Activated CD4-positive, alpha-beta T cell treated with anti-CD3 and anti-CD28 coated beads for 4 hours (primary cell): ENCODE measurements at places on chromosomes 4 and X.
A peak's percentile ranks its signal among the peaks of the same experiment; 100 is the strongest.

DNA sequence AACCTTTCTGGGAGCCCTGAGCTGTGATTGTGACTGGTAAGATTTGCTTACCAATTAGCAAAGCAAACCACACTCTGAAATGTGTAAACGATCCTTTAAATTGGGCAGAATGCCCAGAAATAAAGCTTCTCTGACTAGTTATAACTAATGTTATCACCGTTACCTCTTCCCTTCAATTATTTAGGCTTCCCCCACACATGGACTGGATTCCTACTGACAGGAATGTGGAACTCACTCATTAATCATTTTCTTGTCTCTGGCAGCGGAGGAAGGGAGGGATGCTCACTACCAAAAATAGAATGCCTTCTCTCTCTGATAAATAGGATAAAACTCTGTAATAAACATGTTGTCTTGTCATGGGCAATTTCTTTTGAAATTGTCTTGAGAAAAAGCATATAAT, 25.3 kb upstream of the NWD2 start:
- no peak for DNase-seq

GRCh38 chr4:2432991-2433530, 14.3 kb downstream of the CFAP99 start:
- no peak for DNase-seq

GRCh38 chr4:72360075-72360474, 208.9 kb downstream of the ADAMTS3 start:
- no peak for DNase-seq

DNA sequence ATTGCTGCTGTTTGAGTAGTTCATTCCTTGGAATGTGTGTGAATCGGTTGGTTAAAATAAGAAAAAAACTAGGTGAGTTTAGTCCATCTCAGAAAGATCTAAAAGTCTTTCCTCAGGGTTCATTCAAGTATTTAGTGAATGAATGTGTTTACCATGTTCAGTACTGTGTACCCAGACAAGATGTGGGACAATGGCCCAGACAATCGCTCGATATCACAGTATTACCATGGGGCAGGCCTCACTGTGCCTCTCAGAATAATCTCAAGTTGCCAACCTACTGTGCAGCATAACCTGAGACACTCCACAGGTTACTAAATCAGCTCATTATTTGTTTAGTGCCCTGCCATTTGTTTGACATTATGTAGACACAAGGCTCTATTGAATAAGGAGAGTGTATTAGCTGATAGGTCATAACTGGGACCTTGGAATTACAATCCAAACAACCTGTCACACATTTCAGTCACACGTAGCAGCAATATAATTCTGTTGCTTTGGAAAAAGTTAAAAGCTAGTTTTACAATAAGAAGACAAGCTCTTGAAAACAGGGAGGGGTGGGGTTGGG, 24.9 kb upstream of the AMOT start:
- DNase-seq = no peak

DNA sequence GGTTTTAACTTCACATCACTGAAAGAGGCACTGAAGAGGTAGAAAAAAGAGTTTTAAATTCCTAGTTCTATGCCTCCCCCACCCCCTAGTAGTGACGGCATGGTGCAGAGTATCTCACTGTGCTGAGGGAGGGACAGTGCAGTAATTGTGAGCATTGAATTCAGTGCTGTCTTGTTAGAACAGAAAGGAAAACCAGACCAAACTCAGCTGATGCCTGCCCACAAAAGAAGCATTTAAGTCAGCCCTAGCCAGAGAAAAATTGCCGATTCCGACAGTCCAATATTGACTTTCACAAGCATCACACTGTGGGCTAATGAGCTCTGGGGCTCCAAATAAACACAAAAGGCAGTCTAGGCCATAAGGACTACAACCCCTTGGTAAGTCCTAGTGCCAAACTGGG, 417.7 kb downstream of the AR start:
- no peak for DNase-seq

DNA sequence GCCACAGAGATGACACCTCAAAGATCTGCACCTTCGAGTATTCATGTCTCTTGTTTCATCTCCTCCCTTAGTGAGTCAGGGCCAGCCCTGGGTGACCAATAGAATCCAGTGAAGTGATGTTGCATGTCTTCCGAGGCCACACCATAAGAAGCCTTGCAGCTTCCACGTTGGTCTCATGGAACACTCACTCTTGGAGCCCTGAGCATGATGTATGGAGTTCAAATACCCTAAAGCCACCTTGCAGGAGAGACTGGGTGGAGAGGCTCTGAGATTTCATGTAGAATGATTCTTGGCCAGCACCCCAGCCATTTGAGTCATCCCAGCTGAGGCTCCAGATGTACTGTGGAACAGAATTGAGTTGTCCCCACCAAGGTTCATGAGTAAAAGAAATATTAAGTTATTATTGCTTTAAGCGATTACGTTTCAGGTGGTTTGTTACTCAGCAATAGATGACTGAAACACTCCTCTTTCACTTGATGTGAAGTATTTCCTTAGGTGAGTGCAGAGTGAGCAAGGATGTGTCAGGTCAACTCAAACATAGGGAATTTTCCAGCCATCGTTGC, 5.0 kb upstream of the RP2 start:
- no peak for DNase-seq

- no peak for DNase-seq
Observed at GRCh38 chr4:30989508-30989907, 269.3 kb downstream of the PCDH7 start.

- no peak for DNase-seq
Observed at GRCh38 chr4:117771647-117772337, 262.5 kb upstream of the NDST3 start.

GRCh38 chrX:22952010-22952409, 47.8 kb upstream of the DDX53 start:
- no peak for DNase-seq

DNA sequence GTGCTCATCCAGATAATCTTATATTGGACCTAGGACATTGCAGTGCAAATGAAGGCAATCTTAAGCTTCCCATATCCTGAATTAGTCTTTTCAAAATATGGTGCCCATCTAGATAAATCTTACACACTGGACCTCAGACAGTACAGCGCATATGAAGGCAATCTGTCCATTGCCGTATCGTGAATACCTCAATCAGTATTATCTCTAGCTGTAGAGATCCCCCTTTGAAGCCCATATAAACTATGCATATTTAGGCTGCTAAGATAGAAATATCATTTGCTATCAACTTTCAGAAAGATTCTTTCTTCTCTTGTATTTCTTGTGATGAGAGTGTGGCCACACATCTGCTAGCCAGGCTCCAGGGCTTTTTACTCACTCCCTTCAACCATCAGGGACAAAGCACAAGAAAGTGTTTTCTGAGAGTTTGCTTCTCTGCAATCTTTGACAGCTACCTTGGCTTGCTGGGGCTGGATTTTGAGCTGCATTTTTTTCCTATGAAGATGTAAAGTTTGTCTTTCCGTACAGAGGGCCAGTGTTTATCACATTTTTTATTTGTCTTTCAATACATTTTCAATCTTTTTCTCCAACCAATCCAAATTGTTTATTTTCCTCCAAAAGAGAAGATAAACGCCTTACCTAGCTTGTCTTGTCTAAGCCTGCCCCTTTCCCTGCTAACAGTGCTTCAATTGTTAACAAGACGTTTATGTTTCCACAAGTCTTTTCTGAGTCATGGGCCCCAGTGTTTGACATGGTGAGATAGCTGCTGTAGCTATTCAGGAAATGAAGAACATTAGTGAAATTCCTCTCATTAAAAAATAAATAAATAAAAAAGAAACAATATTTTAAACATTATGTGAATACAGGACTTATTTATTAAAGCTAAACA, 57.6 kb upstream of the FAT1 start:
- DNase-seq = no peak

DNA sequence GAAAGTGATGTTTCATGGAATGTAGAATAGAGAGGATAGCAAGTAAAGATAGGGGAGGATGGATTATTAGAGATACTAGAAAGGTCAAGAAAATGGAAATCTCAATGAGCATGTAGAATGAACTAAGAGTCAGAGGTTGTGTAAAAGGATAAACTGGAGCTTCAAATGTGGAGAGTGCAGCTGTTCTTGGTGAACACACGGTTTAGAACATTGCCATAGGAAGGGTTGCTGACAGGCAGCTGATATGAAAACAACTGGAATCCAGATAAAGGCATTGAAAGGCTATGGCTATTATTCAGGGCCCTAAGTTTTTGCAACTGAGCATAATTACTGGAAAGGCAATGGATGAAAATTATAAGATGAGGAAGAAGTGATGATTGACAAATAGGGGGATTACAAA, 239.6 kb upstream of the VEGFC start:
- DNase-seq = no peak

DNA sequence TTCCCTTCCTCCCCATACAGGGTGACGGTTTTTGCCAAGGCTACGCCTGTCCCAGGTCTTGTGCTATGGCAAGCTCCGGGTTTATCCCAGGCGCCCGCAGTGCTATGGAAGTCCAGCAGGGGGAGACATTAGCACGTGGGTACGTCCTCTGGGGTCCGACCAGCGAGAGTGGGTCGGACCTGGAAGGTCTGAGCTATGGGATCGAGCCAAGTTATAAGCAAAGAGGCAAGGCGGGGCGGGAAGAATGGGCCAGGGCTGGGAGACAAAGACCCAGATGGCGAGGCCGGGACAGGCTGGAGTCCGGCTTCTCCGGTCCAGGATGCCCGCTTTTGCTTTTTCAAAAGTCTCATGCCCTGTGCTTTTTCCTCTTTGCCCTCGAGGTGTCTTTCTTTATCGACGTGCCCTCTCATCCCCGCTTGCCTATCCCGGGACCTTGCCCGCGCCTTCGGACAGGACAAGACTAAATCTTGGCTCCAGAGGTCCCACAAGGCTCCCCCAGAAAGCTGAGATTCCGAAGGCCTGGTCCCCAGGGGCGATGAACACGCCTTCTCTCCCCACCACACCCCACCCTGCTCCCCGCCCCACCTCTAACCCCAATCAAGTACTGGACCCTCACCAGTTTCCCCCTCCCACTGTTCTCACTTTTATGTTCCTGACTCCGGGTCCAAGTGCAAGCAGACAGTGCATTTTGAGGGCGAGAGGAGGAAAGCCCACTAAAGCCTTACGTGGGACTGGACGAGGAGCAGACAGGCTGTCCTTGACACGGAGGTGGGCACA, 785 bp upstream of the EFNB1 start:
- DNase-seq = peak; percentile 78

GRCh38 chr4:120616-121015, 3.7 kb upstream of the ZNF718 start:
- no peak for DNase-seq

DNA sequence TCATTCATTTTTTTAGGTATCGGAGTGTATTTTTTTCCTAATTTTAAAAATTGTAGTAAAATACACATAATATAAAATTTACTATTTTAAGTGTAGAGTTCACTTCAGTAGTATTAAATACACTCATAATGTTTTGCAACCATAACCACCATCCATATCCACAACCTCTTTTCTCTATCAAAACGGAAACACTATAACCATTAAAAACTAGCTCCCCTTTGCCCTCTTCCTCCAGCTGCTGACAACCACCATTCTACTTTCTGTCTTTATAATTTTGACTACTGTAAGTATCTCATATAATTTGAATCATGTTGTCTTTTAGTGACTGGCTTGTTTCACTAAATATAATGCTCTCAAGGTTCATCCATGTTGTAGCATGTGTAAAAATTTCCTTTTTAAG, 205.4 kb upstream of the CXorf51B start:
- no peak for DNase-seq

DNA sequence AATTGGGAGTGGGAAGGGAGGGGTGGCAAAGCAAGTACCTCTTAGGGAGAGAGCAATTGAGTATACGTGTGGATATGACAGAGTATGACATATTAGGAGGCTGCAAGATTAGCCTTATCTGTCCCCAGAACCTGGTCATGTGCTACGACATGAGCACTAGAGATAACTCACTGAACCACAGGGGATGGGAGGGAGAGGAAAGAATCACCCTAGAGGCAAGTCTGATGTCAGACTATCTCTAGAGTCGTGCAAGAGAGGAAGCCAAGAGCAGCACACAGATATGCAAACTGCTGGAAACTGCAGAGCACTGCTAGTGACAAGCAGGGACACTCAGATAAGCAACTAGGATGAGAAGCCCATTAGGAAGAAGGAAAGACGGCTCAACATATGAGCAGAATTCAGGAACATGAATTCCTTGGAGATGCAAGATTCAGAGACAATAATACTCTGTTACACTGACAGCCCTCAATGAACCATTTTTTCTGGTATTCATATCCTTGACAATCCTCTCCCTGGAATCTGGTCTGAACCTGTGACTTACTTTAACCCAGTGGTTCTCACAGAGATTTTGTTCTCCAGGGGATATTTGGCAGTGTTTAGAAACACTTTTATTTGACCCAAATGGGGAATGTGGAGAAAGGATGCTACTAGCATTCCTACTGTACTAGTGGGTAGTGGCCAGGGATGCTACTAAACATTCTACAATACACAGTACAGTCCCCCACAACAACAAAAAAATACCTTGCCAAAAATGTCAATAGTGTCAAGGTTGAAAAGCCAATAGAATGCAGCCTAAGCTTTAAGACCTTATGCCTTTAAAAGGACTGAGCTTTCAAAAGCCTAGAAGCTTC, 84.0 kb upstream of the BMP2K start:
- DNase-seq = no peak

- no peak for DNase-seq
Observed at GRCh38 chr4:100060765-100061416, 110.8 kb upstream of the H2AZ1 start.

- no peak for DNase-seq
Observed at GRCh38 chrX:115233497-115234455, at the start of gene LRCH2. LRCH2 (minus strand) TSS chrX:115234096; CDS start chrX:115234041, 55 bp downstream.

DNA sequence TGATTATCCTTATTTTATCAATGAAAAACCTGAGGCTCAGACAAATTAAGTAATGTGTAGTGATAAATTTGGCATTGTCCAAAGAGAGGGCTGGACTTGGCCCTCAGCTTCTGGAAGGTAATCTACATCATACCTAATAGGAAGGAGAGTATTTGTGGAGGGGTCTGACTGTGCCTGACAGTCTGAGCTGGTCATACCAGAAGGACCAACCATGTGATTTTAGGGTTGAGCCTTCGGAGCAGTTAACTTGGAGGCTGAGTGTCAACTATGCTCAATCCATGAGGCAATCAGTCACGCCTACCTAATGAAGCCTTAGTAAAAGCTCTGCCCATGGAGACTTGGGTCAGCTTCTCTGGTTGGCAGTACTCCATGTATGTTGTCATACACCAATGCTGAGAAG, 136.4 kb downstream of the CPE start:
- no peak for DNase-seq

DNA sequence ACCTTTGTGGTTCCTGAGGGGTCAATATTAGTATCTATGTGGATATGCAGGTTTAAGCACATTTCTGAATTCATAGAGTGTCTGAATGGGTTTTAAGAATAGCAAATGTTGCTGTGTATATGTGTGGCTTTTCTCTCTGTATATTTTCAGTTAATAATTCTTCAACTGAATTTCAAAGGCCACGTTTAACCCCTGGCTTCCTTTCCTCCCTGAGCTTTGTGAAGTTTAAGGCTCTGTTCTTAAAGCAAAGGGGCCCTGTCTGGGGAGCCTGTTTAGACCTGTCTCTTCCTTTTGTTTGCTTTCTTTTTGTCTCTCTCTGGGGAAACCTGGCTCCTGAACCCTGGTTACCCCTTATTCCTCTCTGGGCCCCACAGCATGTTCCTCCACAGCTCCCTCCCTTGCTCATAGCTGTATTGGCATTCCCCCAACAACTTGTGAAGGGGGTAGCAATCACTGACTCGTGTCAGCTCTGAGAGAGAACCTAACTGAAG, 139.1 kb downstream of the COL4A6 start:
- DNase-seq = no peak

- no peak for DNase-seq
Observed at GRCh38 chr4:107896158-107896645, 35.1 kb upstream of the CYP2U1 start.

GRCh38 chr4:80086296-80086695, 13.3 kb upstream of the ANTXR2 start:
- no peak for DNase-seq
